ENCODE measurements at places on chromosomes 5 and 9.

DNA sequence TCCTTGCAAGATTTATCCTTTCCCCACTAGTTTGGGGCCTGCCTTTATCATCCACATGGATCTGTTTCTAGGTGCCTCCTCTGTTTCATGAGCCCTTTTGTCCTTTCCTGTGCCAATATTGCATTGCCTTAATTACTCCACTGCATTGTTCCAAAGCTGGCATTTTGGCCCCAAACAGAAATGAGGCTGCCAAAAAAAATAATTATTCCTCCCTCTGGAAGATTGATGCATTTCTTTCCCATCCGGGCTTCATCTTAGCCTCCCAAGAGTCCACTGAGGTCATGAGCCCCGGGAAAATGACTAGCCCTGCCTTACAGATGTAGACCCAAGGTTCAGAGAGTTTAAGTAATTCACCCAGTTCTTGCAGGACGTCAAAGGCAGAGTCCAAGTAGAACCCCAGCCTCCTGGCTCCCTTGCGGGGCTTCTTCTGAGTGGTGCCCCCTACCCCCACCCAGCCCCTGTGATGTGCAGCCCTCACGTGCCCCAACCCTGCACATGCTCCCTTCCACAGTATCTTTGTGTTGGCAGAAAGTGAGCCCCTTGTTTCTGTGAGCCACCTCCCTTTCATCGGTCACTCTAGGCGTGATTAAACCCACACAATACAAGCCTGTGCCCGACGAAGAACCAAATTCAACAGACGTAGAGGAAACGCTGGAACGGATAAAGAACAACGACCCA lies 62.1 kb downstream of the TMOD1 start:
- DNase-seq, result no peak

DNA sequence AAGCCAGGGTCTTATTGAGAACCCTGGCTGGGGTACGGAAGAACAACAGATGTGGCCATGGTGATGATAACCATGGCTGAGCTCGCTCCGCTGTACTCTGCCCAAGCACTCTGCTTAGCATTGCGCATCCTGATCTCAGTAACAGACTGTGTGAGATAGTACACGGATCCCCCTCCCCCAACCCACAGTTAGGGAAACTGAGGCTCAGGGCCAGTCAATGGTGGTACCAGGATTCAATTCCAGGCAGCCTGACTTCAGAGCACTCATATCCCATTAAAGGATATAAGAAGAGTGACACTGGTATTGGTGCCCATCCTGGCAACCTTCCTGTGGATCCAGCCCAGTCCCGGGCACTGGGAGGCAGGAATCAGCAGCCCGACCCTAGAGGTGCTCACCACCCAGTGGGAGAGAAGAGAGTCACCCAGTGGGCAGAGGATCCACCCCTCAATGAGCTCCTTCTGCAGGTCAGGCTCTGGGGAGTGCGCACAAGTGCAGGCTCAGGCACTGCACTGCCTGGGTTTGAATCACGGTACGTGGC lies 26.5 kb upstream of the KIF12 start:
- no peak for DNase-seq

- DNase-seq, result no peak
Measured at GRCh38 chr9:78615372-78615771, 318.4 kb downstream of the PSAT1 start.

- DNase-seq, result no peak
Measured at GRCh38 chr5:67728326-67728890, 487.1 kb upstream of the PIK3R1 start.

- no peak for DNase-seq
Measured at GRCh38 chr5:54224103-54224826, 86.1 kb downstream of the ARL15 start.

DNA sequence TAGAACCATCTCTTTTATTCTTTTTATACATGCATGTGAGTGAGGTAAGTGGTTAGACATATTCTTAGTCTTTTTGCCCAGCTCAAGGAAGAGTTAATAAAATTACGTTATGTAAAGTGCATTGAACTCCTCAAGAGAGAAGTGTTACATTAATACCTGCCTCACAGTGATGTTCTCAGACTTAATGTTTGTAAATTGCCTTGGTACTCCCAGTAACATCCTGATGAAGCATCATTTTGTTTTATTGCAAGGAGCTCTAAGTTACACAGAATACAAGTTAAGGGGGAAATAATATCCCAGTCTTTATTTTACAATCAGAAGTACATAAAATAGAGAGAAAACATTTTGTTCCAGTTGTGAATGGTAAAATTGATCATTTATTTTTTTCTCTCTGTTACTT lies 89.5 kb upstream of the ARRDC3 start:
- no peak for DNase-seq

GRCh38 chr5:177334155-177334551 lies 17.3 kb downstream of the LMAN2 start:
- no peak for DNase-seq

- no peak for DNase-seq
Measured at GRCh38 chr9:35180801-35181200, 19.0 kb downstream of the UNC13B start.

DNA sequence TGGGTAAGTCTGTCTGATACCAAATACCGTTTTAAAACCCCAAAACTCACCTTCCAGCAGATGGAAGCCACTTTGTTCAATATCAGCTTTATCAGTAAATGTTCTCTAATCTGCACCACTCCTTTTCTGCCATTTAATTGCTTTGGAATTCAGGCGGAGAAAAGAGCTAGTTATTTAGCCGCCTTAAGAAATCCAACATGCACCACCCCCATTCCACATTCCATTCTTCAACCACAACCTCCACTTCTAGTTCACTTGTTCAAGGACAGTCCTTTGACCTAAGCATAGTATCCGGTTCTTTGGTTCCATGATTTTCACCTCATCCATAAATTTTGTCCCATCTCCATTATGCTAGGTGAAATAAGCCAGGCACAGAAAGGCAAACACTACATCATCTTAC lies 240.1 kb downstream of the DNAH5 start:
- DNase-seq, result no peak

Data from inflammatory macrophage treated with lipopolysaccharide for 1 hour (primary cell).